Stimulated activated CD8-positive, alpha-beta memory T cell treated with anti-CD3 and anti-CD28 coated beads, Interleukin-7, amount 100 ng/mL, for 1 hour (primary cell): ENCODE measurements at places on chromosomes 7 and 10.

- DNase-seq, result no peak
Measured at GRCh38 chr10:2968401-2969058, 98.8 kb upstream of the PFKP start.

DNA sequence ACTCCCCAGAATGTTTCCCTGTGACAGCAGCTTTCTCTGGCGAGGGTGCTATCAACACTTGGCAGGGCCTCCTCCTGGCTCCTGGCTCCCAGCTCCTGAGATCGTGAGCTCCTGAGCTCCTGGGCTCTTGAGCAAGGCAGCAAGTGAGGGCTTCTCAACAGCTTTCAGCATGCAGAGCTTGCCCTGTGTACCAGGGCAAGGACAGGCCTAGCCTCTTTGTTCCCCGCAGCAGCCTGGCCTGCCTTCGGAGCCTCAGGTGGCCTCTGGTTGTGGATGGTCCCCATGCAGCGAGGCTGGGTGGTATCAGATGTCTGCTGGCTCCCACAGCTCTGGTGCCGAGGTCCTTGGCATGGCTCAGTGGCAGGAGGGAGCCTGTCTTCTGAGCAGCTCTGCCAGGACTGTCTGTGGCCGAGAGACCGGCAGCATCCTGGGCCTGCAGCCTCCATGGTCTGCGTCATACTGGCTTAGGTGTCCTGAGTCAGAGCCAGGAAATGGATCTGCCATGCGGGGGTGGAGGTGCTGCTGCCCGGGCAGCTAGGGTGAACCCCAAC lies 44.2 kb downstream of the ZMIZ1 start:
- no peak for DNase-seq

DNA sequence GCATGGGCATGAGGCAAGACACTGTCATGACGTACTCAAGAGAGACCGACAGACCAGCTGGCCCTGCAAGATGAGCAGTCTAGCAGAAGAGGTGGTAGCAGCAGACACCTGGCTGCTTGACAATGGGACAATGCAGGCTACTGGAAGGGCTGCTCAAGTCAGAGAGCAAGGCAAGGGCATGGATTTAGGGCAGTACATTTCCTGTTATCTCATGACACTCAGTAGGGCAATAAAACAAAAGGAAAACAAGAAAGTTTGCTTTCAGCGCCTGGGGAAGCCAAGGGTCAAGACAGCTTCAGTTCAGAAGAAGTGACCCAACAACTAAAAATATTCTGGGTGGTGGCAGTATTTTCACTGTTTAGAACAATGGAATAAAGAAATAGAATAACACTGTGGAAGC lies 331.8 kb upstream of the PHYHIPL start:
- DNase-seq, result no peak

DNA sequence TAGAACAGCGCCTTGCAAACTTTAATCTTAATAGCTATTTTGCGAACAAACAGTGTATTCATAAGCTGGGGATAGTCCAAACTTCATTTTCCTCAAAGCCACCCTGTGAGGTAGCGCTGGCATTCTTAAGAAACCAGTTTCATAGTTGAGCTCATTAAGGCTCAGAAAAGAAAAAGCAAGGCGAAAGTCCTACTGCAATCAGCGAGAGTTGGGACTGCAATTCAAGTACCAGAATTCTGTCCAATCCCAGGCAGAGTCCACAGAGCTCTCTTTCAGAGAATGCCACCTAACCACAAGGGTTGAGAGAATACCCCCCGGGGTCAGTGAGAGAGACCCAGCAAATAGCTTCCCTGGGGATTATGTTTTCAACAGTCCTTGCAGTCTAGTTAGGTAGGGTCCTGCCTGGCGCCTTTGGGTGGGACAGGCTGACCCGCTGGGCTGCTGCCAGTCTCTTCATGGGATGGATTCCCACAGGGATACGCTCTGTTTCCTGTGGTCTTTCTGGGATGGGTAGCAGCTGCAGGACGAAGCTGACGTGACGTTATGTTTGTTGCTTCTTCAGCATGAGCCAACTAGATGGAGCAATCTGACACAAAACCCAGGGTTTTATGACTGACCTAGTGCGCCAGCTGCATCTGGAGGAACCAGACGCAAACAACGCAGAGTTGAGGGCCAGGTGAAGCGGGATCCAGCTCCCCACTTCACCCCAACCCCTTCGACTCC lies 16.0 kb downstream of the BMPER start:
- DNase-seq, result no peak

GRCh38 chr10:110618230-110618610 lies 25.9 kb upstream of the RBM20 start:
- DNase-seq, result no peak

- DNase-seq, result no peak
Measured at GRCh38 chr7:108079648-108080591, 50.2 kb downstream of the LAMB4 start.

DNA sequence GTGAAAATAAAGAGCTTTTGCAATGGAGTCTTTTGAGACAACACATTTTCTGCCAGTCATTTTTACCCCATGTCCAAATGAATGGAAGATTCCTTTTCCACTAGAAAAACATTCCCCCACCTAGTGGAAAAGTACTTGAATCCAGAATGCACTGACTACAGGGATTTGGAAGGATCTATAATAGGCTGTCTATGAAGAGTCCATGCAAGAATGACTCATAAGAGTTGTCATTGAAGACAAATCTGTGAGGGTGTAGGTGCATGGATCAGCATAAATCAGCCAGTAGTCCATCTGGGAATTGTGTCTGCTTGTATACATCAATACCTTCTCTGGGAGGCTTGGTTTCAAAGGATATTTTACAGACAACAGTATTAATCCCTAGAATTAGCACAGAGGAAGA lies 32.5 kb upstream of the TRUB1 start:
- no peak for DNase-seq

DNA sequence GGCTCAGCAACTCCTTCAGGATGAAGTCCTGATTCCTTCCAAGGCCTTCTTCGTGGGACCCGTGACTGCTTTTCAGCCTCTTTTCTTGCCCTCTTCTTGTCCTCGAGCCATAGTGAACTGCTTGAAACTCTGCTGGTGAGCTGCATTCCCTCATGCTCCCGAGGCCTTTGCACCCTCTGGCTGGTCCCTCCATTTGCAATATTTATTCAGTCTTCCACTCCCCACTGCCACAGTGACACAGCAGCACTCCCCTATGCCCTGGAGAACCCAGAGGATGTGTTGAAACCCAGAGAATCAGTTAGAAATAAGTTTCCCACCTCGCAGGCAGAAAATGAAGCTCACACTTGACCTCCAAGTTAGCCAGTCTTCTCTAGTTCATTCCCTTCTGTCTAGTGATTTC lies 22.3 kb upstream of the GAD2 start:
- DNase-seq, result no peak

DNA sequence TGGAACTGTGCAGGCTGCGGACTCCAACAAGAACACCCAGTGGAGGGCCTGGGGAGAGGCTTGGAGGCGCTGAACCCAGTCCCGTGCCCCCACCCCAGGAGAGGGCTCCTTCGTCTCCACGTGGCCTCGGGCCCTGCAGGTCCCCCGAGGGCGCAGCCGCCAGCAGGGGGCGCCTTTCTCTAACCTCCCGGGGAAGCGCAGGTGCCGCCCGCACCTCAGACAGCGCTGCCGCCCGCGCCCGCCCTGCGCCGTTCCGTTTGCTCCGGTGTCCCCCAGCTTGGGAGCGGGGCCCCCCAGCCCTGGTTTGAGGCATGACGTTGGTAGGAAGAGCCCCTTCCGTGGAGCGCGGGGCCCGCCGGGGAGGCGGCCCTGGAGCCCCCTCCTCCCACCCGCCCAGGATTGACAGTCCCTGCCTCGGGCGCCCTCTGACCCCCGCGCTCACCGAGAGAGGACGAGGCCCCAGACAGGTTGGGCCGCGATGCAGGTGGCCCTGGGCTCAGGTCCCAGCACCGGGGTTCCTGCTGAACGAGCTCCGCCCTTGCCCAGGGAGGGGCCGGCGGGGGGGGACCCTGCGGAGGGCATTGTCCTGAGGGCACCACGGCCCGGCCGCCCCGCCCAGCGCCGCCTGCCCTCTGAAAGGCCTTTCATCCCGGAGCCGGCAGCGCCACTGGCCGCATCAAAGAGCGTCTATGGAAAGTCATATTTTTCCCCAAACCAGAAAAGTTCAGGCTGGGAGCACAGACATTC lies 42.8 kb downstream of the FOXL3 start:
- peak; percentile 91 for DNase-seq

DNA sequence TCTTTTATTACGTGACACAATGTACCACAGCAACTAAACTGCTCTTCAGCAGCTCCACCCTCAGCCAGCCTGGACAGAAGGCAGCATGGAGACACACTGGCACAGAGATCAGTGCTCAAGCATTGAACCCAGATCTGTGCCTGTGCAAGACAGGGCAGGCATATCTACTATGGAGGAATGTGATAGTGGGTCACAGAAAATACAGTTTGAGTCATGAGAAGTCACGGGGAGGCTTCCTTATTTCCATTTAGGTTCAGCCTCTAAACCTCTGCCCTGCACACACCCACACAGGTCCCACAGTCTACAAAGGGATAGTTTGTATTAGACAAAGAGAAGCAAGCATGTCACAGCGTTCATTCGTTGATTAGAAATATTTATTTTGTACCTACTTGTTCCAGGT lies 187.4 kb upstream of the AGR3 start:
- DNase-seq, result no peak

DNA sequence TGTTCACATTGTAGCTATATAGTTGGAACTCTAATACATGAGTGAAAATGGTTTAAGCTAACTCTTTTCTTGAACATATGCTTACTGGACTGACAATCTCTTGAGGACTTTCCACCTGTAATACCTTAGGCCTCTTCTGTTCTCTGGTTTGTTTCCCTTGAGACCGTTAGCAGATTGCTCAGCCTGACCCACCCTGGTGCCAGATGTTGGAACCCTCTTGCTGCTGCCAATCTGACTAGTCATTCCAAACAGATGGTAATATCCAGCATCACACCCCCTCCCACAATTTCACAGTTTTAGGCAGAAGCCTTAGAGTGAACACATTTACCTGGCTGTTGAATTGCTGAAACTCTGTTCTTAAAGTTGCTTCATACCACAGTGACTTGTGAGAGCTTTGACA lies 18.7 kb downstream of the CALD1 start:
- DNase-seq, result no peak

GRCh38 chr7:94313926-94314325 lies 80.8 kb upstream of the COL1A2 start:
- no peak for DNase-seq

- DNase-seq, result no peak
Measured at GRCh38 chr10:12656518-12657142, 307.3 kb downstream of the CAMK1D start.

DNA sequence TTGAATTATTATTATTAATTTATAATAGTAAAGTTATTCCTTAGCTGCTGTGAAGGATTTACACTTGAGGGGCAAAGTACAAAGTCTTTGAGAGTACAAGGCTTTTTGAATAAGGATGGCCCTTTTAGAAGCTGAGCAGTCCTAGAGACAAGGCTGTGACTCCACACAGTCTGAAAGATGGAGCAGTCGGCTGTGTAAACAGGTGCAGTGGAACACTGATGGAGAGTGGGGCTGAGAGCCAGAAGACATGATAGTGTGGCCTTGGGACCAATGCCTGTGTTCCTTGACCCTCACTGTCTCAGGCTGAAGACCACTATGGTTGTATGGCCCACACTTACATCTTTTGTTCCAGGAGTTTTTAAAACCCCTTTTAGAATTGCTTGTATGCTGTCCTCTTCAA lies 311.2 kb upstream of the PHF14 start:
- no peak for DNase-seq
